ENCODE measurements at places on chromosomes 3 and 15.
A peak's percentile ranks its signal among the peaks of the same experiment; 100 is the strongest.

DNA sequence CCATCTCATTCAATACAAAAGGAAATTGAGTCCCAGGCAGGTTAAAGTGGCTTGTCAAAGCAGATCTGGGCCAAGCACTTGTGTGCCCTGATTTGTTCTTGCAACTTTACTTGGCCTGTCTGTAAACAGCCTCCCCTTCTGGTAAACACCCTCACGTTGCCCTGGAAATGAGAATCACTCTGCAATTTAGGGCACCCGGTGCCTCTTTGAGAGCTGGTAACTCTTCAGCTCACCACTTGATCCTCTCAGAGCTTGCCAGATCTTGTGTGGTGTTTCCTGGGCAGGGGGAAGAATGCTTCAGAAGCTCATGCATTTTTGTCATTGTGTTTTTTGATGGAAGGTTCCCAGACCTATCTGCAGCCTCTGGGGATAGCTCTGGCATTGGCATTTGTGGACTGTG is 11.3 kb downstream of the MED12L start:
- DNase-seq = no peak

DNA sequence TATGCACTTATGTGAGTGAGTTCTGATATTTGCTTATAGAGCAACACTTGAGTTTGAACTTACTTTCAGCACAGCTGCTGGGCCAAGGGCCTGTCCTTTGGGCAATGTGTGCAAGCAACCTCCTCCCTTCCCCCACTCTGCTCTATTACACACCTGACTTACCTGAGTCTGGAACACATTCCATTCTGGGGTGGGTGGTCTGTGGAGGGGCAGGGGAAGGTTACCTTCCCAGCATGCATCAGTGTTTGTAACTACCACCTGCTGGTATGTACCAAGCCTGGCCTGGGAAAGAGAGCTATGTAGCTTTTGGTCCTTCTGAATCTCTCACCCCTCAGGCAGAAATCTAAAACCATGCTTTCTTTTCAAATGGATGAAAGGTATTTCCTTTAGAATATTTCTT is 103.0 kb downstream of the ISL2 start:
- DNase-seq = no peak

GRCh38 chr15:57943171-57943570 is 122.3 kb downstream of the ALDH1A2 start:
- no peak for DNase-seq

- DNase-seq = no peak
Observed at GRCh38 chr3:101142160-101142559, 148.9 kb upstream of the ABI3BP start.

- DNase-seq = no peak
Observed at GRCh38 chr3:10888518-10889090, 72.6 kb downstream of the SLC6A11 start.

GRCh38 chr15:84807228-84807627 is 9.9 kb upstream of the ALPK3 start:
- DNase-seq = no peak

GRCh38 chr3:139935016-139935865 is at the start of gene CLSTN2:
Gene CLSTN2 (plus strand): TSS chr3:139935185.
- DNase-seq = peak; percentile 73
